ENCODE measurements at places on chromosomes 11 and 22.

- DNase-seq = no peak
Measured at GRCh38 chr11:113464416-113464815, 10.8 kb downstream of the DRD2 start.

- no peak for DNase-seq
Measured at GRCh38 chr11:75721852-75722668, 4.4 kb downstream of the MOGAT2 start.

GRCh38 chr22:20021196-20022181, 579 bp downstream of the TANGO2 start:
- DNase-seq = no peak

DNA sequence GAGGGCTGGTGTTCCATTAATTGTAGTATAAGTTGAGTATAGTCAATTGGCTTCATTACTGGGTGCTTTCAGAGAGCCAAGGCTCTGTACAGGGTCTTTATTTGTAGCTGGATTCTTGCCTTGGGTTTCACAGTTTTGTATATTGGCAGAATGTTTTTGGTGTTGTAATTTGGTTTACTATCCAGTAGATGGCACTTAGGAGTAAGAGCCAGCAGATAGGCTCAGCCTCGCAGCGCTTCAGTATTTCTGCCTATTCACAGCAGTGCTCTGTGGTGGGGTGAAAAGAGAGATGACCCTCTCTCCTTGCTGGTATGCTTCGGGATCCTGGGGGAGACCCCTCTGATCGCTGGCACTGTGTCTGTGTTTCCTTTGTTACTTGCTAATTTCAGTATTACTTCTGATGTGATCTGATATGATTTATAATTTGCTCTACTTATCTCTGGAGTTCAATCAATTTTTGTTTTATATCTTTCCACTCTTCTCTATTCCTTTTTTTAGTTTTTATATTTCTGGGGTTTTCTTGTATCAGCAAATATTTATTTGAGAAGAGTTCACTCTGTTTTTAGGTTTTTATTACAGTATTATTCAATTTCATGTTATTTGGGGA, 52.2 kb downstream of the ANO5 start:
- no peak for DNase-seq

DNA sequence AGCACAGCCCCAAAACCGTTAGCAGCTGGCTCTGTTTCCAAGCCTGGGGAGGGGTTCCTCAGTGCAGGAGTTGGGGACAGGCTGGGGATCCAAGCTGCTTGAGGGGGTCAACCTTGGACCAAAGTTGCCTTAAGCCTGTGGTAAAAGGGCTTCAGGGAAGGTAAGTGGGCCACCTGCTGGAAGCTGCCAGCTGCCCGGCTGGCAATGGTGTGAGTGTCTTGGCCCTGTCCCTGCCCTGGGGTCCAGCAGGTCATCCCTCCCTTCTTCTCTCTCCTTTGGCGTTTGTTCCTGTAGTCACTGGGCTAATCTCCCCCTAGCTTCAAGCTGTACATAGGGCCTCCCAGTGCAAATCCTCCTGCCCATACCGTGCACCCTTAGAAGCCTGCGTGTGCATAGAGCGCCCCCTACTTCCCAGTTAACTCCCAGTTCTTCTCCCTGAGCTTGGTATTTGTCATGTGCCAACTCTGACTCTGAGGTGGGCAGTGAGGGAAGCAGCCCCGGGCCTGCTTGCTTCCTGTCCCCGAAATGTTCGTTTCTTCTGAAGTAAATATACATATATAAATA, 4.4 kb downstream of the TMEM258 start:
- DNase-seq = no peak

DNA sequence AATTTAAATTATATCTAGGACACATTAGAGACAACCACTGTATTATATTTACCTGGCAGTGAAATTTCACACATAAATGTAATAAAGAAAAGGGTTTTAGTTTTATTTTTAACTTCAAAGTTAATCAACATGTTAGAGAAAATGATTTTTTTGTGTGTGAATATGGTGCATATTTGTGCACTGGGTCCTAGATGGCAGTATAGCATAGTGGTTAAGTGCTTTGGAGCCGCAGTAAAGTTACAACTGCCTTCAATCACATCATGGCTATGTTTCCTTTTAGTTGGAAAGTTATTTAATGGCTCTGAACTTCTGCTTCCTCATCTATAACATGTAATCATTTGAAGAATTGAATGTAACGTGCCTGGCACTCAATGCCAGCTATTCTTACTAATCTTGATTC, 108.9 kb upstream of the DDI1 start:
- no peak for DNase-seq

DNA sequence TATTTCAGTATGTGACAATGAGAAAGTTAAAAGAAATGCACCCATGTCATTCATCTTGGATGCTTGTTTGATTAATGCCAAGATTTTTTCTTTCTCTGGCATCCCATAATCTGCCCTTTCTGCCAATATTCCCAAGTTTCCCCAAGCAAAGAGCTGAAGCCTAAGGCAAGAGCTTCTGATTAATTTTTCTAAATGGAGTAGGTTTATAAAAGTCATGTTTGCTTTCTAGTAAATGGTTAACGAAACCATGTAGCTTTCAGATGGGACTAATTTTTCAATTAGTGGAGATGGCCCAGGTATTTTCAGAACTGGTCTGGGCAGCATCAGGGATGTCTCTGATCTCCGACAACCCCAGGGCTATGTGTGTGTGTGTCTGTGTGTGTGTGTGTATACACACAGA, 55.3 kb downstream of the LRRC4C start:
- DNase-seq = no peak

GRCh38 chr11:84671325-84671999, 955.7 kb downstream of the DLG2 start:
- DNase-seq = no peak

DNA sequence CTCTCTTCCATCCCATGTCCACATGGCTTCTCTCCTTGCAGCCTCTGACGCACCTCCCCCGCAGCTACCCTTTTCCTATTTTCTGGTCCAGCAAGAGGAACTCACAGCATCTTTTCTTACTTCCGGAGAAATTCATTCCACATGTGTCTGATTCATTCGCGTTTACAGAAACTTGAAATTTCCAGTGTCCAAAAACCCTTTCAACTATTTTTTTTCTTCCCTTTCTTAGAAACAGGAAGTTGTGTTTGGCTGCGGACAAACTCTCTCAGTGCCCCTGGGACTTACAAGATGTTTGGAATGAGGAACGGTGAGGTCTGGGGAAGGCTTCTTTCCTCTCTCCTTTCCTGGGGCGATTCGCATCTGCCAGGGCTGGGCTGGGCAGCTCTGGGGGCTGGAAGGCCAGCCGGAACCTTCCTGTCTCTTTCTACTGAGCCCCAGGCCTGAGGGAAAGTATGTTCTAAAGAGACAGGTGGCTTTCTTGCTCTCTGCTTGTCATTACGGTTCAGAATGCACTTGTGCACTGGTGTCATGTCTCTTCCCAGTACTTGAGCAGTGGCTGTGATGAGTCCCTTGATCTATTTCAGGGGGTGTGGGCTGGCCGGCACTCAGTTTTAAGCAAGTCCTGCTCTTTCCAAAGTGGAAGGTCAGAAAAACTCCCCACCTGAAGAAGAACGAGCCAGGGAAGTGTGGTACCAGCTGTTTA, 27.5 kb downstream of the ADAMTS8 start:
- DNase-seq = no peak

- DNase-seq = no peak
Measured at GRCh38 chr11:117428186-117428855, 100.7 kb downstream of the CEP164 start.

GRCh38 chr11:72482211-72482812, 48.0 kb upstream of the CLPB start:
- peak; percentile 4 for DNase-seq

- no peak for DNase-seq
Measured at GRCh38 chr11:111982541-111983186, 42.5 kb upstream of the DLAT start.

DNA sequence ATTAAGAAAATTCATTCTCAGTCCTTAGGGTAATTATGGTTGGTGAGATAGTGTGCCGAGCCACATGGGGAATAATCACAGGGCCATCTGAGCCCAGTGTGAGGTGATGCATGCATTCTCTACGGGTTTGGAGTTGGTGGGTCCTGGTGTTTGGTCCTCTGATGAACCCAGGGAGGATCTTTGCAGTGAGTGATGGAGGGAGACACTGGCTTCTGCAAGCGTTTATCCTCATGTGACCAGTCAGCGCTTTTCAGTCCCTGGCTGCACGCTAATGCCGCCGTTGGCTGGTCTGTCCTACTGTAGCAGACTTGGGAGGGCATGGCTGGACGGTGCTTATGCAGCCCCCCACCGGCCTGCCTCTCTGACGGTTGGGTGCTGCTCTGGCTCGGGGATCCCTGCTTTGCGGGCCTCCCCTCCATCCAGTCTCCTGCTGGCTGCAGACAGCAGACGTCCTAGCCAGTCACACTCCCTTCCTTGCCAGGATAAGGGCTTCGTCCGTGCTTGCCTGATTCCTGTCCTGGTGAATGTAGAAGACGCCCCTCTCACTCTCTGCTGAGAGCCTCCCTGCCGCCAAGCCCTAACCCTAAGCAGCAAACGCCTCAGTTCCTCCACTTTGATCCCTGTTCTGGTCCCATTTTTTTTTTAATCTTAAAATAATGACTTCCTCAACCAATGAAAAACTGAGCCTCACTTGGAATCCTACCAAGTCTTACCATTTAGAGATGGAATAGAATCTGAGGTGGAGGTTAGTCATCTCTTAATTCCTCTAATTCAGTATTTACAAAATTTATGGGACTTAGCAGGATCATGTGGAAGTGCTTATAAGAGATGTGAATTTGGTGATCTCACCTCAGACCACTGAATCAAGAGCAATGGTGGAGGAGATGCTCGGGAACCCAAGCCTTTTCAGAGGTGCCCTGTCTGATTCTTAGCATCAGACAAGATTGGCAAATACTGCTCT, 143.7 kb upstream of the SORL1-AS1 start:
- no peak for DNase-seq

- DNase-seq = no peak
Measured at GRCh38 chr11:71502026-71502425, 25.0 kb upstream of the KRTAP5-7 start.

- no peak for DNase-seq
Measured at GRCh38 chr11:35141071-35141470, 2.1 kb downstream of the CD44 start.

GRCh38 chr11:35144136-35144741, 5.3 kb downstream of the CD44 start:
- DNase-seq = no peak

- no peak for DNase-seq
Measured at GRCh38 chr11:70040452-70040851, 37.7 kb upstream of the ANO1 start.

DNA sequence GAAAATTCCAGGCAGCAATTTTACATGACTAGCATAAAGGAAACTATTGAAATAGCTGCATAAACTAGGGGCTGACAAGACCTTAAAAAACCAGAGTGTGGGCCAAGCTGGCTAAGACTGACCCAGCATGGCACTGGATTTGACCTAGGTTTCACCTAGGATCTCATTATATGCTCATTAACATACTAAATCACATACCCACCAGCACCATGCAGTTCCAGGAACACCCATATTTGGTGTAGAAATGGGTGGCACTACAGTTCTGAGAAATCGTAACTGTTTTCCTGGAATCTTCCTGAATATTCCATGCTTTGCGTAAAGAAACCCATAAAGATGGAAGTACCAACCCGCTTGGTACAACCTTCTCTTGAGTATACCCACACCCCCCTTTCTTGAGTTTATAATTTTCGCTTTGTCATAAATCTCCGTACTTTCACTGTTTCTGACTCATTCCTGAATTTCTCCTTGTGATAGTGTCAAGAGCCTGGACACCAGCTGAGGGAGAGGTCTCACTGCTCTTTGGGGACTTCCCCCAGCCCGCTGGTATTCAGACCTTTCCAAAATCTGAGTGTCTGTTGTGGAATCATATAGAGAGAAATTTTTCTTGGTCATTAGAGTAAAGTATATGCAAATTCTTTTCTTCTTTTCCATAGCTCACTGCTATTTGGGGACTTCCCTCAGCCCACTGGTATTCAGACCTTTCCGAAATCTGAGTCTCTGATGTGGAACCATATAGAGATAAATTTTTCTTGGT, 55.1 kb downstream of the MTMR3 start:
- DNase-seq = no peak

DNA sequence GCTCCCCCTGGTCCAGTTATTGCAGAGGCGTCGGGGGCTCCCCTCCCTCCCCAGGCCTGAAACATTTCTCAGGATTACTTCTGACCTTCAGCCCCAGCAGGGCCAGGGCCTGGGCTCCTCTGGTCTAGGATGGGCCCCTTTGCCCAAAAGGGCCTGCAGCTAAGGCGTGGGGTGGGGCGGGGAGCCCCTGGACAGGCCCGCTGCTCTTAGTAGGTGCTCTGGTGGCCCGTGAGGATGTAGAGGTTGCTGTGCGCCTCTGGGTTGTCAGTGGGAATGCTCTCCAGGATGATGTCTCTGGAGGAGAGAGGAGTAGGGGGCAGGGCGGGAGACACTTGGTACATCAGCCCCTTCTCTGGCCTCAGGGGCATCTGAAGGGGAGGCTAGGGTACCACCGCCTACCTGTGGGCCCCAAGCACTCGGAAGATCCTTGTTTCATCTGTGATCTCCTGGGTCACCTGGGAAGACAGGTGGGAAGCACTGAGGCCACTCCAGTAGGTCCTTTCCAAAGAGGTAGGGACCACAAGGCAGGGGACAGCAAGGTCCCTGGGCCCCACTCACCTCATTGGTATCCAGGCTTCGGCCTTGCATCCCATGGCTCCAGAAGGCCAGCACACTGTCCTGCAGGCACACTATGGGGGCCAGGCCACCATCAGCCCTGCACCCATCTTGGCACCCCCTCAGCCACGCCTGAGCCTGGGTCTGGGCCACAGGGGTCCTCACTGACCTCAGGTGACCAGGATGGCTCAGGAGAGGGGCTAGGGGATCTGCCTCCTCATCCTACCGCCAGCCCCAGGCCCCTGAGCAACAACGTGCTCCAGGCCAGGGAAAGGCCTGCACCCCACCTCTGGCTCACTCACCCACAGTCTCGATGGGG, 11.2 kb upstream of the SF1 start:
- DNase-seq = no peak

GRCh38 chr11:74466916-74467885, at the start of gene KCNE3:
Gene KCNE3, minus strand, starts transcription at chr11:74467549. Its CDS starts 9,986 bp downstream, at chr11:74457563.
- no peak for DNase-seq

DNA sequence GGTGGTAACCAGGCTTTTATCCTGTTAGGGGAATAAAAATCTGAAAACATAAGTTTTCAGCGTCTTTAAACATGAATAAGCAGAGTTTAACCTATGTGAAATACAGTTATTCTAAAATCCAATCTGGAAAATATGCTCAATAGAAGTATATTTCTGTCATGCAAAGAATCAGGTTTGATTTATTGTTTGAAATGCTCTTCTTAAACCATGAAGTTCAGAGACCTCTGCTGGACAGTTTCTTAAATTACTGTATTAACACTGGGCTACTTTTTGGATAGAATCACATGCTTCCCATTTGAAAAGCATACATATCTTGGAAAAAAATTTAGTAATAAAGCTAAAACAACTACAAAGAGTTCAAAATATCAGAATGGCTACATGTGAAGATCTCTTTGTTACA, 25.4 kb downstream of the APIP start:
- no peak for DNase-seq

DNA sequence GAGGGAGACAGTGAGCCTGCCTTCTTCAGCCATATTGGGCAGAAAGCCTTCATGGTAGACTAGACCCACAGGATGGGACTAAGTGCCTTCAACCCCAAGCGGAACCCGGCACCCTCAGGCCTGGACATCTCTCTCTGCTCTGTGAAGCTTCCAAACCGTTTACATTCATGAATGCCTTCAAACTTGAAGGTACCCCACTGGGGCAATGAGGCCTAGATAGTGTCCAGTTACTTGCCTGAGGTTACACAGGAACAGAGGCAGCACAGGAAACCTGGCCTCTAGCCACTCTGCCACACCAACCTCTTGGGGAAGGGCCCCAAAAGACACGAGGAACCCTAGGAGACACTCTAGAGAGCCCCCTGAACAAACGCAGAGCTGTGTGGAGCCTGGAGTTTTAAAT, 14.5 kb upstream of the CYP2R1 start:
- DNase-seq = no peak

GRCh38 chr11:69531071-69531716, 49.7 kb downstream of the LINC01488 start:
- no peak for DNase-seq

Measured in stimulated activated CD4-positive, alpha-beta T cell treated with anti-CD3 and anti-CD28 coated beads, Interleukin-1b, Interleukin-23, amount 100 ng/mL, for 4 hours (primary cell).